SJCRH30 (cell line): ENCODE measurements at places on chromosomes 13 and 19. TPM values are rescaled to one million over a fixed set of nuclear protein-coding genes. Genes with fewer than 3 reads are reported as not detected.
A peak's percentile ranks its signal among the peaks of the same experiment; 100 is the strongest.

The RASL11A gene
- 0.75 and 1.1 TPM in 2 replicates for total RNA-seq

The SHC2 gene
- total RNA-seq: 0.12 and 0.23 TPM in 2 replicates

The ADGRE3 gene
- total RNA-seq: not detected in 2 replicates

The C1QTNF9 gene
- total RNA-seq: 0.05 TPM in 1 of 2 replicates, not detected in the other

The CLEC17A gene
- total RNA-seq: 0.04 TPM in 1 of 2 replicates, not detected in the other

The ADGRE2 gene
- 0.66 and 0.85 TPM in 2 replicates for total RNA-seq

The ISOC2 gene
- total RNA-seq: 63.2 and 70.8 TPM in 2 replicates

DNA sequence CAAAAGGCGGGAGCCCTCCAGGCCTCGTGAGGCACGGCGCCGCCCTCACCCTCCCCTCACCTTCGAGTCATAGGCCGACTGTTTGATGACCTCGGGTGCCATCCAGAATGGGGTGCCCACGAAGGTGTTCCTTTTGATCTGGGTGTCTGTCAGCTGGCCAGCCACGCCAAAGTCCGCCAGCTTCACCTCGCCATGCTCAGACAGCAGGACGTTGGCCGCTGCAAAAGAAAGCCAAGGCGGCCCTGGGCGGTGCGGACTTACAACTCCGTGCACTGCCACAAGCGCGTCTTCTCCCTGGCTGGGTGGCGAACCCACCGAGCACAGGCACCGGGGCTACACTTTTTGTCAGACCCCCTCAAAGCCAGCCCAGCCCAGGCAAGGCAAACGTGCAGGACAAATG, 102.1 kb downstream of the STK24 start:
- H3K4me3 ChIP-seq: no peak overlapping the region
- no peaks in the 10 kb centered on the region for H3K27me3 ChIP-seq
- 0 out of 2 replicates have a peak, but pooled peaks cover 2% of the 10 kb centered on the region for H3K4me1 ChIP-seq
- H3K36me3 ChIP-seq: peaks cover 7% of the 10 kb centered on the region; the same call in 1 of the 2 replicates
- no peak for DNase-seq

GRCh38 chr19:50449236-50449899, 16.7 kb downstream of the MYBPC2 start:
- no peaks in the 10 kb centered on the region for H3K4me1 ChIP-seq
- no peaks in the 10 kb centered on the region for H3K36me3 ChIP-seq
- no peak overlapping the region for H3K4me3 ChIP-seq
- no peak for DNase-seq

DNA sequence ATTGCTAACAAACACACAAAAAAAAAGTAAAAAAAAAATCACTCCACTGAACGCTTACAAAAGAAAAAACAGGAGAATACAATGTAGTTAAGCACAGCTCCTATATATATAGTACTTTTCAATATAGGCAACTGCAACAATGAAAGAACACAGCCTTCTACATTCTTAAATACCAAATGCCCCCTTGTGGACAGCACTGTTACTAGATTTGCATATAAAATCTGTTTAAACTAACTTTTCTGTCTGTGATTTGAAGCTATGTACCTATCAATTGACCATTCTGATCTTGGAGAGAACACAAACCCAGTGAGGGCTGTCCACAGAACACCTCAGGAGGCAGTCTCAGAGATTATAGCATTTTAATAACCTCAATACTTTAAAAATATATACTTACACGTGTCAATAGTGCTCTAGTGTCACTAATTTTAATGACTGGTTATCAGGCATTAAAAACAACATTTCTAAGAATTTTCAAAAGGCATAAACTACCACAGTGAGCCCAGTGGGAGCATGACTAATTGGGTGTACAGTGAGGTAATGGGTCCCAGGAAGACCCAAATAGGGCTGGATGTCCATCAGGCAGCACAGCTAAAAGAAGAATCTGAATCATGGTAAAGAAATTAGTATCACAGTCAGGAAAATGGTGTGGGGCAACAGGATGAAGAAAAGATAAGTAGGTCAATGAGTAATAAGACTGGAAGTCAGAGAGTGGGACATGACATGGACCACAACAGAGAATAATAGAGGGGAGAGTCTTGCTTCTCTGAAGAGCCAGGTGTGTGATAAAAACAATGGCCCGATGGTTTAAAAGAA, 22.2 kb downstream of the CCDC169 start:
- no peak overlapping the region for H3K4me3 ChIP-seq
- H3K4me1 ChIP-seq: peaks cover 8% of the 10 kb centered on the region; the same call in 1 of the 2 replicates
- peak overlapping the region; percentile 28; the same call in 1 of the 2 replicates for H3K27ac ChIP-seq
- DNase-seq: peak; percentile 81

DNA sequence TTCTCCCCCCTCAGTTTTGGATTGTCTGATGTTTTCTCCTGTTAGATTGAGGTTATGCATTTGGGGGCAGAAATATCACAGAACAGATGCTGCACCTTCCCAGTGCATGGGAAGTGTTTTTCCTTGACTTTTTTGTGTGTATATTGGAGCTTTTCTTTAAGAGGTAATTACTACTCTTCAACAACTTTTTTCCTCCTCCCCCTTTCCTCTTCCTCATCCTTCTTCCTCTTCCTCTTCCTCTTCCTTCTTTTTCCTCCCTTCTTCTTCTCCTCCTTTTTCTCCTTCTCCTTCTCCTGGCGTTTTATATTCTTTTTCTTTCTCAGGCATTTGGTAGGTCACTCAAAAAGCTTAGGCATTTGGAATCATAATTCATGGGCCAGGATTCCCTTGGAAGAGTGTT, 18.1 kb upstream of the SPATA13 start:
- H3K36me3 ChIP-seq: no peaks in the 10 kb centered on the region
- peaks cover 14% of the 10 kb centered on the region for H3K4me1 ChIP-seq
- no peak for DNase-seq
- no peak overlapping the region for H3K27ac ChIP-seq

GRCh38 chr19:11460207-11460606, 20.6 kb downstream of the ELAVL3 start:
- no peak for DNase-seq
- H3K4me3 ChIP-seq: no peak overlapping the region
- H3K4me1 ChIP-seq: no peaks in the 10 kb centered on the region
- no peak overlapping the region for H3K27ac ChIP-seq

- no peaks in the 10 kb centered on the region for H3K27me3 ChIP-seq
- DNase-seq: no peak
- H3K27ac ChIP-seq: no peak overlapping the region
- H3K4me1 ChIP-seq: peaks cover 23% of the 10 kb centered on the region
Measured at GRCh38 chr19:19423322-19423721, 17.8 kb downstream of the GATAD2A start.

GRCh38 chr13:35157143-35157755, 215.2 kb downstream of the NBEA start:
- peak; percentile 82 for DNase-seq
- H3K4me3 ChIP-seq: no peak overlapping the region
- no peaks in the 10 kb centered on the region for H3K27me3 ChIP-seq
- no peaks in the 10 kb centered on the region for H3K4me1 ChIP-seq

- H3K27ac ChIP-seq: no peak overlapping the region
- no peaks in the 10 kb centered on the region for H3K27me3 ChIP-seq
- H3K4me3 ChIP-seq: no peak overlapping the region
- no peaks in the 10 kb centered on the region for H3K36me3 ChIP-seq
- H3K4me1 ChIP-seq: peaks cover 13% of the 10 kb centered on the region
Measured at GRCh38 chr13:37211487-37211886, 106.0 kb upstream of the CSNK1A1L start.

DNA sequence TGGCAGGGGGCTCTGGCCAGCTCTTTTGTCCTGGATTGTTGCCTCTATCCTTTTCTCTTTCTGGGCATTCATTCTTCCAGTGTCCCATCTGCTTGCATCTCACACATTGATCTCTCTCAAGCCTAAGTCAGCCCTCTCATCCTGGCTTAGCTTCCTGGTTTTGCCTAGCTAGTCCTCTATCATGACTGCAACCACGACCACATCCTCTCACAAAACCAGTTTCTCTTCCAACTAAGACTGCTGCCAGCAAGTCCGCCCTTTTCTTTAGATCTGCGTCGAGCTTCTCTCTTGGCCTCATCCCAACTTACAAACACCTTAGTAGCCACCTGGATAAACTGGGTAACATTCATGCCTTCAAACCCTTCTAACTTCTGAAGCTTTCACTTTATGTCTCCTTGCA, 212.2 kb upstream of the HTR2A start:
- no peaks in the 10 kb centered on the region for H3K27me3 ChIP-seq
- DNase-seq: no peak
- H3K36me3 ChIP-seq: no peaks in the 10 kb centered on the region
- H3K4me1 ChIP-seq: no peaks in the 10 kb centered on the region
